Hematopoietic multipotent progenitor cell treated with erythropoietin and hydrocortisone succinate and interleukin-3 and kit ligand, for 17 days (in vitro differentiated cells): ENCODE measurements at places on chromosomes 1 and 21.

GRCh38 chr1:15738416-15739113 lies 2.5 kb downstream of the SLC25A34 start:
- DNase-seq = no peak

DNA sequence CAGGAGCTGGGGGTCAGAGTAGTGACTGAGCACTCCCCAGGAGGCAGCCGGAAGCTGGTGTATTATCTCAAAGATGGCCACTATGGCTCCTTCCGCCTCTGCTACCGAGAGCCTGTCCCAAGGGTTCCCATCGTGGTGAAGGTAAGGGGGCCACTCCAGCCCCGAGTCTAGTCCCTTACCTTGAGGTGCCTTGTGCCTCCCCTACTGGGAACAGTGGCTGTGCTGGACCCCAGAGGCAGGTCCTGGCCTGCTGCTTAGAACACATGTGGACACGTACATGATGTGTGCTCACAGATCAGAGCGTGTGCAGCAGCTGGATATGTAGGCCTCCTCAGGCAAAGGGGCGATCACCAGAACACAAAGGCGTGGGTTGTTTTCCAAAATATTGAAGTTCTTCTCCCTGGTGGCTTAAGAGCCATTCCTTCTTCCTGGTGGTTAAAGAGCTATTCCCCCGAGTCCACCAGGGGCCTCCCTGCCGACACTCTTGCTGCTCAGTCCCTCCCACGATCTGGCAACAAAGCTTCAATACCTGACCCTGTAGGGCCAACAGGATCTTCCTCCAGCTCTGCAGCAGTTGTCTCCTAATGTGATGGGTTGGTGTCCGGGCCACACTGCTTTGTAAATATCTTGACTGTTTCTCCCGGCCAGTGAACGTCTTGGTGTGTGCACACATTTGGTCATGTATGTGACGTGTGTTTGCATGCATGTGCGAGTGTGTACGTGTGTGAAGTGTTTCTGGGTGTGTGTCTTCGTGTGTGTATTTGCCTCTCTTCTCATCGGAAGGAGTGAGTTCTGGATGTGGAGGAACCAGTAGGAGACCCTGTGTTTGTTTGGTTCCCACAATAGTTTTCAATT lies 68.4 kb upstream of the TINAGL1 start:
- DNase-seq = no peak

DNA sequence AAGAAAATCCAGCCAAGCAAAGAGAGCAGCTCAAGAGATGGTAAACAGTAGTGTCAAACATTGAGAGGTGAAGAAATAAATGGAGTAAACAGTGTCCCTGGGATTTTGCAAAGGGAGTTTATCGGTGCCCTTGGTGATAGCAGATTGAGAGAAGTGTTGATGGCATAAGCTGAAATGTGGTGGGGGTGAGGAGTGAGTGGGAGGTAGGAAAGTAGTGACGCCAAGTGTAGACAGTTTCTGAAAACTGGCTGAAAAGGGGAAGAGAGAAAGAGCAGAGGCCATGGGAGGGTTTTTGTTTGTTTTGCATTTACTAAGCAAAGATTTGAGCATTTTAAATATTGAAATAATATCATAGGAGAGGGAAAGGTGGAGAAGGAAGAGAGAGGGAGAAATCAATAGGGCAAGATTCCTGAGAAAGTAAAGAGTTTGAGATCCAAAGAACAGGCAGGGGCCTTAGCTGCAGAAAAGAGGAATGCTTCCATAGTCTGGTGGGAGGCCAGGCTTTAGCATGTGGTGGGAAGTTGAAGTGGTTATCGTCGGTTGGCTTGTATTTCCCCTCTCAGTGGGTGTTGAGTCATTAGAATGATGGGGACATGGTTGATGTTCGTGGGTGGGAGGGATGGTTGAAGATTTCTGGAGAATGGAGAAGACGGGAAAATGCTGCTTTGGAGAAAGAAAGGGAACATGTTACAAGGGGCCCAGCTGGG lies 26.8 kb upstream of the RASAL2 start:
- no peak for DNase-seq

GRCh38 chr1:15046487-15047165 lies 106.9 kb upstream of the TMEM51 start:
- DNase-seq = peak; percentile 36

DNA sequence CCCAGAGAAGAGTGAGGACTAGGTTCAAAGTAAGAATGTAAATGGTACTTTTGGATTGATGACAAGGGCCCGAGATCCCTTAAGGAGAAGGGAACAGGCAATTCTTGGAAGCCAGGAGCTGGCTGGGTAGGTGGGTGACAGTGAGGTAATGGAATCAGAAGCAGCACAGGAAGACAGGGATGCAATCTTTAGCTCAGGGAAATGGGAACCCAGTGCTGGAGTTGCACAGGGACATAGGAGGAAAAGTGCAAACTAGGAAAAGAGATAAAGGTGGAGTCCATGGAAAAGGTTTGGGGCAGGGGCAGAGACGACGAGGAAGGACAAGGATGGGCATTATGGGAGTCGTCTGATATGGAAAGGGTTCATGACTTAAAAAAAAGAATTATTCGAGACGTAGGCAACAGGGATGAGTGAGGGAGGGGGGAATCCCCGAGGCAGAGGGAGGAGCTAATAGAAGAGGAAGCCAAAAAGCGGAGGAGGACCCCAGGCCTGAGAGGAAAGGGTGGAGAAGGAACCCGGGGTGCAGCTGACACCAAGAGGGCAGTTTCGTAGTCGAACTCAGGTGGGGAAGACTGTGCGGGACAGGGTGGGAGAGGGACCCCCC lies 495 bp downstream of the PI4KB start:
- peak; percentile 76 for DNase-seq

GRCh38 chr1:238606457-238606856 lies 715.7 kb upstream of the ZP4 start:
- no peak for DNase-seq

DNA sequence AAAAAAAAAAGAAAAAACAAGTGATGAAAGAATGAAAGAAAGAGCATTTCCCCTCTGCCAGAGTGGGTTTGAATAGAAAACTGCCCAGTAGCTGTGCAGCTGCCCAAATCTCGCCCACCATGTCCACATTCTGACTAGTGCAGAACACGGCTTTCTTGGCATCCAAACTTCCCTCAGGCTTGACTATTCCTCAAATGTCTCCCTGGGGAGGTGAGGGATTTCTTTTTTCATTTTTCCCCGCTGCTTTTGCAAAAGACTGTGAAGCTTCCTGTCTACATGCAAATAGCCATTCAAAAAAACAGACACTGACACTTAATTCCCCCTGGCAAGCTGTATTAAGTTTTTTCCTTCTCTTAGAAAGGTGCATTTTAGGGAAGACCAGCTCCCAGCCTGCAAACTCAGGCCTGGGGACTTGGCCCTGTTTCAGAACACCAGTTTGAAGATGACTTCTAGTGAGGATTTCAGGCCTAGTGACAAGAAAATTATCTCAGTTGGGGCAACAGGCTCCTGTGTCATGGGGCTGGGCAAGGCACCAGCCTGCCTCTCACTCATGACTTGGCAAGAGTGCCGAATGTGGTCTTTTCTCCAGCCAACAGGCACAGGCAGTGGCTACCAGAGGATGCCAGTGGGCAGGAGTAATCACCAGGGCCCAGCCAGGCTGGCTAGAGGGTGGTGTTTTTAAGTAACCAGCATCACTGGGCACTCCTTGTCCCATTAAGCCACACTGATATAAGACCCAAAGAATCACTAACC lies 178.1 kb upstream of the NFIA start:
- peak; percentile 87 for DNase-seq

DNA sequence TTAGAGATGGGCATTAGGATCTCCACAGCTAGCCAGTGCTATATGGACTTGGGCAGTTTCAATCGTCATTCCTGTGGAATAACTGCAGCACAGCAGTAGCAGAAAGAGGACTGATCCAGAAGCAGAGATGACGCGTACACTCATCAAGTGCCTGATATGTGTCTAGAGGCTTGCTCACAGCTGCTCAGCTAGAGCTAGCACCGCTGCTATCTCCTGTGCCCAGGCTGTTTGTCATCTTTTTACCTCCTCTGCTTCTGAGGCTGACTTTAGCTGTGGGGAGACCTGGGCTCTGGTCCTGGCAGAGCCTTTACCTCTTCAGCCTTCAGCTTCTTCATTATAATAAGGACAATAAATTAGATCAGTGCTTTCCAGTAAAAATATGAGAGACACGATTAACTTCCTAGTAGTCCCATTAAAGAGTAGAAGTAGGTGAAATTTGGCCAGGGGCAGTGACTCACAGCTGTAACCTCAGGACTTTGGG lies 5.3 kb downstream of the TENT5C start:
- peak; percentile 92 for DNase-seq

DNA sequence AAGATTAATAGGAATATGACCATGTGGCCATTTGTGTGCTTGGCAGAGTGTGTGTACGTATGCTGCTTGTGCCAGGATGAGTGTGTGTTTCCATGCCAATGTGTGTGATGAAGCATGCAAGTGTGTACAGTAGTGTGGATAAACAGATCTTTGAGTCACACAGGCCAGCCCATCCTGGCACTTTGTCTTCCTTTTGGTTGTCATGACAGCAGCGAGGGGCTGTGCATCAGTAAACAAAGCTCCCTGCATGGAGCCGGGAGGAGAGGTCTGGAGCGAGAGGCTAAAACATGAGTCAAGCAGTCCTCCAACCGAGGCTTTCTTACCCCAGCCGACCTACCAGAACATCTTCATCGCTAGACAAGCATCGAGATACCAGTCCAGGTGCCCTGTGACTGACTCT lies 221.2 kb downstream of the CACNA1E start:
- no peak for DNase-seq

DNA sequence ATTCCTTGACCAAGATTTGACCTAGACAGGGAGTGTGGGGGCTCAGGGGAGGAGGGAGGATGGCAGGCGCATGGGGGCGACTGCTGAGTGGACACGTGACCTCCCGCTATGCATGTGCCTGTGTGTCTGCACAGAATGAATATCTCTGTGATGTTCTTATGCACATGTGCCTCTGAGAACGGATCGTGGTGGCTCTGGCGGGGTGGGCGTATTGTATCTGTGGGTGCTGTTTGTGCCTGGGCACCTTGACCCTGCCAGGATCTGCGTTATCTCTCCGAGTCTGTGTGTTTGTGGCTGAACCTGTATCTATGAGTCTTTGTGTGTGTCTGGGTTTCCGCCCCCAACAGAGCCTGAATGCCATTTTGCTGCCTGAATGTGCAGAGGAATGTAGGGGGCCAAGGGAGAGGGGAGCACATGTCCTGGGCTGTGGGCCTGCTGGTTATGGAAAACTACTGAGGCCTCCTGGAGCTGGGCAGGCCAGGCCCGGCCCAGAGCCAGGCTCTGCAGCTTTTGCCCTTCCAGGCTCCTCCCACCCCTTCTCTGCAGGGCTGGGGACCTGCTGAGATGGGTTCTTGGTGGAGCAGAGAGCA lies 102.5 kb downstream of the EBNA1BP2 start:
- DNase-seq = peak; percentile 61

DNA sequence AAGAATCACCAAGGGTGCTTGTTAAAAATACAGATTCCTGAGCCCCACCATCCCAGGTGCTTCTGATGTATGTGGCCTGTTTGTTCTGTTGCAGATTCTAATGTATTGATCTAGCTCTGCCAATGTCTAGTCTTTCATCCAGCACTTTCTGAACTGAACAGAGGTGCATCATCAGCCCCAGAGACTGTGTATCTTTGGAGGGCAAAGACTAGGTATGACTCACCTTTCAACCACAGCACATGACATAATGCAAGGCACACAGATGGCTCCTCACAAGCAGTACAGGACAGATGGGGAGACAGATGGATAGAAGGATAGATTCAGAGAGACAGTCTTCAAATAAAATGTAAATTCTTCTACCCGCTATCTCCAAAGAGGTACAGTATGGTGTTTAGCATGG lies 32.3 kb downstream of the CD58 start:
- DNase-seq = peak; percentile 21

- no peak for DNase-seq
Observed at GRCh38 chr1:8362701-8363101, 44.8 kb downstream of the SLC45A1 start.

DNA sequence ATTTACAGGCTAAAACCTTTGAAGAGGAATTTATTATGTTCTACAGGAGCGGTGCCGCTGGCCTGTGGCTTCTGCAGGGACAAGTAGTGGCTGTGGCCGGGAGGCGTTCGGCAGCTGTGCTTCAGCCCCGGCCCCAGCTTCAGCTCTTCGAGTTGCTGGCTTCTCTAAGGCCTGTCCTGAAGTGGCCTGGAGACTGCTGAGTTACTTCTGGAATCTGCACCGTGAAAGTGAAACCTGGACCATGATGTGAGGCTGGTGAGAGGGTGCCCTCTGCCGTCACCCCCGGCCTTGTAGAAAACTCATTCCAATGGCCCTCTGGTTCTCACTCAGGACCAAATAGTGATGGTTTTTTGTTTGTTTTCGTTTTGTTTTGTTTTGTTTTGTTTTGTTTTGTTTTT lies 48.1 kb downstream of the PRKCZ start:
- no peak for DNase-seq

DNA sequence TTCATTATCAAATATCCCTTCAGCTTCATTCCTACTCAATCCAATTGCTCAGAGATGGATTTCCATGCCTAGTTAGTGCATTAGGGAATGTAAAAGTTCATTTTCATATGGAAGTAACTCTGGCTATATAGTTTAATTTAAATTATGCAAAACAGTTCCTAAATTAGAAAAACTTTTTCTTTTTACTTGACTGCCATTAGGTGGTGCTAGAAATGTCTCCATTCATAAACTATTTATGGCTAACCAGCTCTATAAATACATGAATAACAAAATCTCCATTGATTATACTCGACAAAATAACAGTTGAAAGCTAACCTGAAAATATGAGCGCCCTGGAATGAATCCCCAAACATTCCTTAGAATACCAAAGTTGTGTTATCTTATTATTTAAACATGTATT lies 311.4 kb downstream of the USH2A start:
- DNase-seq = no peak

- DNase-seq = no peak
Observed at GRCh38 chr1:26626994-26627393, 68.8 kb upstream of the ARID1A start.

DNA sequence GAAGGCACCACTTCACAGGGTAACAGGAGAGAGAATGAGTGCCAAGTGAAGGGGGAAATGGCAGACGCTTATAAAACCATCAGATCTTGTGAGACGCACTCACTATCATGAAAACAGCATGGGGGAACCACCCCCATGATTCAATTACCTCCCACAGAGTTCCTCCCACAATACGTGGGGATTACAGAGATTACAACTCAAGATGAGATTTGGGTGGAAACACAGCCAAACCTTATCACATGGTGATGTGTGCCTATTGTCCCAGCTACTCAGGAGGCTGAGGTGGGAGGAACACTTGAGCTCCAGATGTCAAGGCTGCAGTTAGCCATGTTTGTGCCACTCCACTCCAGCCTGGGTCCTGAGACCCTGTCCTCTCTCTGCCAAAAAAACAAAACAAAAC lies 56.0 kb upstream of the DSCAM start:
- DNase-seq = no peak
